ENCODE measurements at places on chromosomes 11 and 22.

DNA sequence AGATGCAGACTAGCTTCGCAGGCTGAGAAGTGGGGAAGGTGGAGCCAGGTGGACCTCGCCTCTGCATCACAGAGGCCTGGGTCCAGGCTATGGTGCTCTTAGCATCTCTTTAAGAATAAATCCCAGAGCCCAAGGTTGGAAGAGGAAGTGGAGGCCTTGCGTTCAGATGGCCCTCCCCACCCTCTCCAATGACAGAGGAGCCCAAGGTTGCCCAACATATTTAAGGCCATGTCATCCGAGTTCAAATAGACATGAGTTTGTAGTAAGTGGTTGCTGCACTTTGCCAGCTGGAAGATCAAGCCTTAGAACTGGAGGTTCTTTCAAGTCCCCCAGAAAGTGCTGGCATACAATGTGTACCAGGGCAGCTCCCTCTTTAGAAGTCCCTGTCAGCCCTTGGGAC is 47.1 kb upstream of the HORMAD2 start:
- DNase-seq, result no peak

DNA sequence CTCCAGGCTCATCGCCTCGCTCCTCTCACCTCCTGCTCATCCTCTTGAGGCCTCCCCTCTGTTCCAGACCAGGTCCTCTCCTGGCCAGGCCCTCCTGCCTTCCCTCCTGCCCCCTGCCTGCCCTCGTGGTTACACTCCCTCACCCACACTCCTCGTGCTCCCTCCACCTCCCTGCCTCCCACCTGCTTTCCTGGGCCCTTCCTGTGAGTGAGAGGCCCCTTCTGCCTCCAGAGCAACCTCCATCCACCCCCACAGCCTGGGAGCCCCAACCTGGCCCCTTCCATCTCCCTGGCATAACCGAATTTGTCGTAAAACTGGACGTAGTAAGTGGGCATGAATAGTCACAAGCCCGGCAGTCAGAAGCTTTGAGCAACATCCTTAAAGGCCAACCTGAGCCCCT is 4.5 kb downstream of the APOBEC3G start:
- DNase-seq, result no peak

GRCh38 chr22:39658806-39659463 is 88.4 kb downstream of the CACNA1I start:
- no peak for DNase-seq

- no peak for DNase-seq
Observed at GRCh38 chr11:113267493-113267892, 46.9 kb upstream of the TTC12 start.

DNA sequence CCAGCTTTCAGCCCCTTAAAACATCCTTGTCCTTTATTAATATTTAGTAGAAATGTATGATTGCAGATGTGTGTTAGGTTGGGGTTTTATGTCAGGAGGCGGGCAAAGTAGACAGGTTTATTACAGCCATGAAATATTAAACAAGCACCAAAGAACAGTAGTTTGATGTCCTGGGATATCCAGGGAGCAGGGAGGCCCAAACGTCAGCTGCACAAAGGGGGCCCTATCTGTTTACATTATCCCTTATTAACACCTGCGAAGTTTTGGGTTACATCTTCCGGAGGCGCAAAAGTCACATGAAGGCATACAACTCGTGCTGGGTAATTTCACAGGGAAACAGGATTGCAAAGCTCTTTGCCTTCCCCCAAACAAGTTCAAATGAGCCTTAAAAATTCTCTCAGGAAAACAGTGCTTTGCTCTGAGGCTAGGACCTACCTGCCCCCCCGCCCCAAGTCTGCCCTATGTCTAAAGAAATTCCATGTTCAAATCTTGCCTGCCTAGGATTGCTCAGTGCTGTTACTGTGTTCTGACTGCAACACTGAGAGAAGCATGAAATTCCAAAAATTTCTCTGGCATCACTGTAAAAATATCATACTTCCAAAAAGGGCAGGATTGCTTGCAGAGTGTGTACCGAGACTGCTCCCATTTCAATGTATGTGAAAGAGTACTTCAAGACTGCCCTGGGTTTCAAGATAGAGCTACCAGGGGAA is 8.9 kb downstream of the MN1 start:
- DNase-seq, result no peak

DNA sequence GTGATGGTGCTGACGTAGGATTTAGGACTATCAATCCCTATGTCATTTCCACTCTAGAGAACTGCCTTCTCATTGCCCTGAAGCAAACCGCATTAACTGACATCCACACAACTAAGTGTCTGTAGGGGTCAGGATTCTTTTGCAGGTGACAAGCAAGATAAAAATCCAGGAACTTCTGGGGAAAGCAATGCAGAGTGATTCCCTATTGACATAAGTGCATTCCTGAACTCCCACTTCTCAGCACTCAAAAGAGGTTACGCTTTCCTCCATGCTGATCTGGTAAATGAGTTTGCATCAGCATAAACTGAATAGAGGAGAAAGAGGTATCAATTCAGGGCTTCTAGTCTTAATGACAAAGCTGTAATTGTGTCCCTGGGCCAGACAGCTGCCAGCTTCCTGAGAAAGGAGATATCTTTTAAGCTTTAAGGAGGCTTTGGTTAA is 224.6 kb upstream of the ISX start:
- no peak for DNase-seq

DNA sequence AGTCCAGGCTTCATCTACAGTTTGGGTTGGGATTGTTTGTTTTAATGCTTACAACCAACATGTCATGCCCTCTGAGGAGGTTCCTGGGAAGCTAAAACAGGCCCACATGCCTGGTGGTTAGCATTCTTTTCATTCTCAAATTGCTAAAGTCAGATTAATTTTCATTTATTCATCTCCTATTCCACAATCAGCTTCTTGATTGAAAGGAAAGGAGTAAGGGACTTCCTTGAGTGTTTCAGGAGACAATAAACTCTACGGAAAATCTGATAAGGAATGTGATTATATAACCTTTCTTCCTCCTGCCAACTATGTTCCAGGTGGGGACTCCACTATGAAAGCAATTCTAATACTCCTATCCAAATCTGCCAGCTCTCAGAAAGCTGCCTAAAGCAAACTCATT is 30.8 kb downstream of the MRTFA start:
- DNase-seq, result no peak

- DNase-seq, result no peak
Observed at GRCh38 chr11:1640076-1640946, 10.7 kb downstream of the KRTAP5-5 start.

DNA sequence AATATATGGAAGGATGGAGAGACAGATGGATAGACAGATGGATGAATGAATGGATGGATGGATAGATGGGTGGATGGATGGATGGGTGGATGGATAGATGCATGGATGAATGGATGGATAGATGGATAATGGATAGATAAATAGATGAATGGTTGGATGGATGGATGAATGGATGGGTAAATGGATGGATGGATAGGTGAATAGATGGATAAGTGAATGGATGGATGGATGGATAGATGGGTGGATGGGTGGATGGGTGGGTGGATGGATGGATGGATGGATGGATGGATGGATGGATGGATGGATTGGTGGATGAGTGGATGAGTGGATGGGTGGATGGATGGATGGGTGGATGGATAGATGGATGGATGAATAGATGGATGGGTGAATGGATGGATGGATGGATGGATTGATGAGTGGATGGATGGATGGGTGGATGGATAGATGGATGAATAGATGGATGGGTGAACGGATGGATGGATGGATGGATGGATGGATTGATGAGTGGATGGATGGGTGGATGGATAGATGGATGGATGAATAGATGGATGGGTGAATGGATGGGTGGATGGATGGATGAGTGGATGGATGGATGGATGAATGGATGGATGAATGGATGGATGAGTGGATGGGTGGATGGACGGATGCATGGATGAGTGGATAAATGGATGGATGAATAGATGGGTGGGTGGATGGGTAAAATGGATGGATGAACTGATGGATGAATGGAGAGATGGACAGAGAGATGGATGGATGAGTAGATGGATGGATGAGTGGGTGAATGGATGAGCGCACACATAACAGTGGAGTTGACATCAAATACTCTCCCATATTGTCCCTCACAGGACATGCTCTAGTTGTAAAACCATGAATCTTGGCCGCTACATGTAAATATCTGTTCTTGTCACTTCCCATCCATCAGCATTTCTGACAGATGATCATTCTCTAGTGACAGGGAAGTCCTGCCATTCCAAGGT is 8.8 kb downstream of the LSP1 start:
- no peak for DNase-seq

- DNase-seq, result peak; percentile 83
Observed at GRCh38 chr11:128908391-128909246, 17.5 kb downstream of the KCNJ5 start.

GRCh38 chr11:58152781-58153180 is 27.5 kb upstream of the OR9I1 start:
- DNase-seq, result no peak

- DNase-seq, result no peak
Observed at GRCh38 chr11:24312464-24313238, 184.2 kb upstream of the LUZP2 start.

- no peak for DNase-seq
Observed at GRCh38 chr22:43216738-43217137, 29.8 kb upstream of the TTLL12 start.

DNA sequence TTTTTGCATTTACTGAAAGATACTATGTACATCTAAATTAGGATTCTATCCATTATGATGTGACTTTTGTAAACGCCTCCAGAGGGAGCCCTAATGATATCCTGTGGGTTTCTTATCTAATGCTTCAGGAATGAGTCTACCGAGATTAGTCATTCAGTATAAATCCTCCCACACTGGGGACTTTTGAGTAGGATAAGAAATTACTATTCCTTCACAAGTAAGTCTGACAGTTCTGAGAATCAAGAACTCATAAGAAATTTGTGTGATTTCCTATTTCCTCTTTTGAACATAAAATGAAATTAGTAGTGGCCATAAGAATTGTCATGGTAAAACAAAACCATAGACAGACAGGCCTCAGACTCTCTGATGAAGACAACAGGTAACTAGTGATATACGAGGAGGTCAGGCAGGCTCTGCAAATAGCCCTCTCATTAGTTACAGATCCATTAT is 10.0 kb upstream of the OR5M1 start:
- DNase-seq, result no peak

- DNase-seq, result no peak
Observed at GRCh38 chr11:113242767-113243397, 71.5 kb upstream of the TTC12 start.

DNA sequence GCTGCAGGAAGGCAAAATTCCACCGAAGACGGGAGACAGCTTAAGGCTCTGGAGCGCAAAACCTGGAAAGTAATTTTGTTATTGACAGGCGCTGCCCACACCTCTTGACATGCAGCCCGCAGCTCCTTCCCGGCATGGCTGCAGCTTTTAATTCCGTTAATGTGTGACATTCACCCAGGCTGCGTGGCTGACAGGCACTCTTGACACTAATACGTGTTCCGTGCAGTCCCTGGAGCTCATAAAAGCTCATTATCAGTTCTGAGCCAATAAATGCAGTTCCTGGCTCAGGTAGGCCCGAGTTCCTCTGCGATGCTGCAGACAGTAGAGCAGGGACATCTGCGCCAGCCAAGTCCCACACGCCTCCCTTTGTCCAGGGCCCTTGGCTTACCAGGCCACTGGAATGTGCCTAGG is 34.8 kb downstream of the TSPAN18 start:
- DNase-seq, result no peak

DNA sequence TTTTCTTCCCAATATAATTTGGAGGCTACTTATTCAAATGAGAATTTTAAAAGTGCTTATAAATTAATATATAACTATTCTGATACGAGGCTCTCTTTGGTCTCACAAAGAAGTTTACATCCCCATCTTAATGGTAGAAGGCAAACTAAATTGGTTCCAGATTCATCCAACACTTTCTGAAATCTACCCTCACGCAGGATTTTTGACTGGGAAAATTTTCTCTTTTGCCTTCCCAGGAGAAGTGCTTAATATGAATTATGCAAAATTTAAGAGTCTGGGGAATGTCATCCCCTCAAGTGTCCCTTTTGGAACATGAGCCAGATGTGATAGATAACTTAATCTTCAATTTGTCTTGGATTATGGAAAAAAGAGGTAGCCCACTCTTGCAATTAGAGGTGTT is at the start of gene OR4C11:
TSS of gene OR4C11 (minus strand) at position 101 of the 400 bp plus-strand sequence. CDS start 3,272 bp downstream, outside the sequence.
- DNase-seq, result no peak

GRCh38 chr11:125976156-125976555 is 30.3 kb downstream of the VSIG10L2 start:
- no peak for DNase-seq

GRCh38 chr11:18705651-18706281 is 7.2 kb downstream of the TMEM86A start:
- DNase-seq, result peak; percentile 65

DNA sequence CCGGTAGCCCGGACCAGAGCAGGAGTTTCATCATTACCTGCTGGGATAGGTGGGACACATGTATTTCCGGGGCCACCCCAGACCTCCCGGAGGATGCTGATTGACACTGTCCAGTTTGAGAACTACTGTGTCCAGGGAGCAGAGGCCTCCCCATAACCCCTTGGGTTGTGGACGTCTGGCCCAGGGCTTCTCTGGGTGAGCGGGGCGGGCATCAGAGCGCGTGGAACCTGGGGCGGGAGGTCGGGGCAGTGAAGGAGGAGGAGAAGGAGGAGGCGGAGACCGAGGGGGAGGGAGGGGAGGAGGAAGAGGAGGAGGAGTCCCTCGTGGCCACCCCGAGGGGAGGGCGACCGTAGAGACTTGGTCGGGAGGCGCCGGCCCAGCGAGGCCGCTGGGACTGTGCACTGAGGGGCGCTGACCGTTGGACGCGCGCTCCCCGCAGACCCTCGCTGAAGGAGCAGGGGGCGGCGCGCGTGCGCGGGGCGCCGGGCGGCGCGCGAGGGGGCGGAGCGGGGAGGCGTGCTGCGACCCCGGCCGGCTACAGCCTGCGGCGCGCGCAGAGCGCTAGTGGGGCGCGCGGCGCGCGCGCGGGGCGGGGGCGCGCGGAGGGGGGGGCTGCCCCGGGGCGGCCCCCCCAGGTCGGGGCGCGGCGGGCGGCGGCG is at the start of gene GRK3:
TSS of gene GRK3 (plus strand) at position 356 of the 659 bp plus-strand sequence. CDS start 366 bp downstream, outside the sequence.
- DNase-seq, result peak; percentile 74

DNA sequence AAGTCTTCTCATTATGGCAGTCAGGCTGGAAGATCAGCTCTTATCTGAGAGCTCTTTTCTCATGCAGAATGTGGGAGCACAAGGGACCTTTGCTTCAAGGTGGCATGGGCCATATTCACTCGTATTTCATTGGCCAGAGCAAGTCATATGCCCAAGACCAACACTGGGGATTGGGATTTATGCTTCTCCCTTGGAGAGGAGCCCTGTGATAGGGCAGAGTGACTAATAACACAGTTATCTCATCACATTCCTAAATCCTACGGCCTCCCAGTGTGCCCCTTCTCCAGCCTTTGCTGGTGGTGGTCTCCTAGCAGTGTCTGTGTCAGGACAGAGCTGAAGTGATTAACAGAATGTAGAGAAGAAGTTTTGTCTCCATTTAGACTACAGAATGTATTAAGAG is 48.6 kb downstream of the SYT9 start:
- DNase-seq, result no peak

DNA sequence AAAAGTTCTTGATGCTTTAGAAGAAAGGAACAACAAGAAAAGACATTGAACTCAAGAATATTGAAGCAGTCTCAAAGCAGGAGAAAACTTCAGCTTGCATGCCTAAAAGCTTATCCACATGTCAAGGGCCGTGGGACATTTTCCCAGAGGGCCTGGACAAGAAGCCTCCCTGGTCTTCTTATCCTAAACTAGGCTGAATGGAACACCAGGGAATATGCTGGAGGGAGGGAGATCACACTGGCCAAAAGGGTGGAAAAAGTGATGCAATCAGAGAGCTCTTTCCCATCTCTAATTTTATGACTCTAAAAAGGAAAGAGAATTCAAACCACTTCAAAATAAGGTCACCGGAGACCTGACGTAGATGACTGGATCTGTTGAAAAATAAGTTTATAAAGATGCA is 107.2 kb downstream of the MPPED2 start:
- peak; percentile 19 for DNase-seq

- DNase-seq, result peak; percentile 78
Observed at GRCh38 chr22:27501191-27501936, 300.2 kb downstream of the MN1 start.

Data from psoas muscle (tissue), 8 donors.